ENCODE measurements at places on chromosomes 2 and 18.

DNA sequence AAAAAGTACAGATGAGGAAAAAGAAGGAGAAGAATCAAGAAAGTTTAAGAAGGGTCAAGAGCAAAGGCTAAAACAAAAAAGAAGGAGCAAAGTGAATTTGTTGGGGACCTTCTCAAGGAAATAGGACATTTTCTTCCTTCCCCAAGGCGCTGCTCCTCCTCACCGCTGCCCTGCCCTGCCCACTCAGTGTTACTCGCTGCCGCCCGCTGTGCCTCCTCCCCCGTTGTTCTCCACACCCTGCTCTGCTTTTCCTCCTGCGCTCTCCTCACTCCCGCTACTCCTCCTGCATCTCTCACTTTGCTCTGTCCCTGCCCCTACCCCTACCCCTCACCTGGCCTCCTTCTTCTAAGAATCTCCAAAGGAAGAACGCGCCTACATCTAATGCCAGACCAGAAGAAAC is 50.7 kb downstream of the ID2 start:
- no peak for DNase-seq

GRCh38 chr2:142165790-142166189 is 35.0 kb upstream of the LRP1B start:
- peak; percentile 76 for DNase-seq

- no peak for DNase-seq
These were observed 287.6 kb downstream of the CPS1 start for GRCh38 chr2:210844016-210844415.

DNA sequence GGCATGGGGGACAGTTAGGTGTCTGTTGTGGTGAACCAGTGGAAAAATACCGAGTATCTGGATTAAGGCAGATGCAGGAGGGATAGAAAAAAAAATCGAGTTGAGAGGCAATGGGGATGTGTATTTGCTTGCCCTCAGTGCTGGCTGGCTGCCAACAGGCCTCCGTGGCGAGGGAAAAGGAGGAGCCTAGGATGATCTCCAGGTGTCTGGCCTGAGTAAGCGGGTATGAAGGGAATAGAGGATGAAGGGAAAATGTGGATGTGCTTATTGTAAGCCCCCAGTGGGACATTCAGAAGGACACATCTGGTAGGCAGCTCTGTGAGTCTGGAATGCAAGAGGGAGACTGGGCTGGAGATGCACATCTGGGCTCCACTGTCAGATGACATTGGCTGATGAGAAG is 22.8 kb downstream of the KCNS3 start:
- DNase-seq = no peak

DNA sequence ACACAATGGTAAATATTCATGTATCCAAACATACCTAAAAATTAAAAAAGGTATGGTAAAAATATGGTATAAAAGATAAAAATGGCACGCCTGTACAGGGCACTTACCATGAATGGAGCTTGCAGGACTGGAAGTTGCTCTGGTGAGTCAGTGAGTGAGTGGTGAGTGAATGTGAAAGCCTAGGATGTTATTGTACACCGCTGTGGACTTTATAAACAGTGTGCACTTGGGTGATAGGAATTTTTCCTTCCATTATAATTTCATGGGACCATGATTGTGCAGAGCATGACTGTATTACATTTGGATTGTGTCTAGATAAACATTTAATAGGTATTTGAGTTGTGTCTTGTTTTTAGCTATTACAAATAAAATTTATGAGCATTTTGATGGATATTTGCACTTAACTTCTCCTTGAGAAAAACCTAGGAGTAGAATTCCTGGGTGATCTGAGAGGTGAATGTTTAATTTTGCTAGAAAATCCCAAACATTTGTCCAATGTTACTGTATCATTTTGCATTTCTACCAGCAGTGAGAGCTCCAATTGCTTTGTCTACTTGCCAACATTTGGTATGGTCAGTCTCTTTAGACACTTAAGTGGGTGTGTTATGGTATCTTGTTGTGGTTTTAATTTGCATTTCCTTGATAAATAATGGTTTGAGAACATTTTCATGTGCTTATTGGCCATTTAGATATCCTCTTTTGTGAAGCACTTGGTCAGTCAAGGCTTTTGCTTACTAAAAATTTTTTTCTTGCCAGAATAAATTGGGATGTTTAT is 81.7 kb downstream of the BCL2L11 start:
- DNase-seq = peak; percentile 68

DNA sequence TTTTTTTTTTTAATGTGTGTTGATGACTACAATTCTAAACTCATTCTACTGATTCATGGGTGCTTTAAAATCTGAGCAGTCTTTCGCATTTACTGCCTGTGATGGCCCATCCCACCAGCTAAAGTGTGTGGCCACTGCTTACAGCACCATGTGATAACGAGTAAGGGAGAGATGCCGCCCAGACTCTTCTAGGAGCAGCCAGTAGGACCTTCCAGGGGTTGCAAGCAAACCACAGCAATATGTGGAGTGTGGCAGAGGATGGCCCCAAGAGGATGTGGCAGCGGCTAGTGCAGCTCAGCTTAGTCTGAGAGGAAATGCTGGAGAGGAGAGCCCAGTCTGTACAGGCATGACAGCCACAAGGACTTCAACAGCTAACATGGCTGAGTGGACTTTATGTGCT is 14.9 kb downstream of the IL1B start:
- DNase-seq = no peak

DNA sequence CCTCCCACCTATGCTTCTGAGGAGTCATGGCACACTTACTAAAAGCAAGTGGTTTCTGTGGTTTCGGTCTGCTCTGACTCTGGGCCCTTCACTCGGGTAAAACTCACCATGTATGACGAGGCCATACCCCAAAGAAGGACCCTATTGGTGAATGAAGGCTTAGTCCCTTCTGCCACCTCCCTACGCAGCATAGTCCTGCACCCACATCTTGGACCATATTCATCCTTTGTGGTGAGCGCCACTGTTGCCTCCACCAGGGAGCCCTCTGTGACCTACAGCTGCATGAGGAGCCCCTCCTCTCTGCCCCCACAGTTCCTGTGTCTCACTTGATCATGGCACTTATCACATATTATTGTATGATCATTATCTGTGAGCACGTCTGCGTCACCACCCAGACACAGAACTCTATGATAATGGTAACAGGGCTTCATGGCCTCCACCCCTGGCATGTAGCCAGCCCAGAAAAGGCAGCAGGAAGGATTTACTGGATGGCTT is 113.3 kb downstream of the TFCP2L1 start:
- DNase-seq = no peak

DNA sequence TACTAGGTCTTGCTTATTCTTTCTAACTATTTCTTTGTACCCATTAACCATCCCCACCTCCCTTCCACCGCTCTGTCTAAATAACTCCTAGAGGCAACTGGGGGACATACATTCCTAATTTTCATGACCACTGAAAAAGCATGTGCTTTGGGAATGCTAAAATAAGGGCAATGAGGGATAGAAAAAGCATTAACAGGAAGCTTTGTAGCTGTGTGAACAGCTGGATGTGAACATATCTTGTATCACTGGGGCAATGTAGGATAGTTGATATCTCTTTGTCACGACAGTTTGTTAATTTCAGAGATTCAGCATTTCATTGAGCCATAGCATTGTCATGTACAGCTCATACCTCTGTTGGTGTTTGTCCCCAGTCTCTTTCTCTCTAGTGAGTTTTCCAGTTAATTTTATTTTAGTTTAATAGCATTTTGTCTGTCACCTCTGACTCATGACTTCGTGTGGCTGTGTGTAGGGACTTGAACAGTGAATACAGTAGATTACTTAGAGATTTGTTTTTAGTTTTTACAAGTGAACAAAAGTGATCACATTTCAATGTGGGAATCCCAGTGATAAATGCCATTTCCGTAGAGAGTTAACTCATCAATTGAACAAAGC is 230.3 kb upstream of the NRP2 start:
- DNase-seq = no peak

GRCh38 chr2:241940329-241940728 is 70.8 kb downstream of the RTP5 start:
- peak; percentile 9 for DNase-seq

DNA sequence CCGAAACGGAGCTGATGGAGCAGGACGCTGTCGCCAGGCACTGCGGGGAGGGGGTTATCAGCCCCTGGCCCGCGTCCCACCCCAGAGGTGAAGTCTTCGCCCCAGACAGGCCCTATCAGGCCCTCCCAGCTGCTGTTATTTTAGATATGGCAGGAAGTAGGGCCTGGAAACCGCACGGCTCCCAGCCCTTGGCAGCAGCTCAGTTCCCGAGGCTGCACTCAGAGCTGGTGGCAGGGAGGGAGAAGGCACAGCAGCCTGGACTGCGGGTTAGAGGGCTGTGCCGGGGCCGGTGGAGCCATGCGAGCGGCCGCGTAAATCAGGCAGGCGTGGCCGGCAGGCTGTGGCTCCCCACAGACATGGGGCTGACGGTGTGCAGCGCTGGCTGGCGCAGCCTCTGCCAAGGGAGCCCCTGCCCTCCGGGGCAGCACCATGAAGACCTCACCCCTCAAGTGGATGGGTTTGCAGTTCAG is 111.4 kb downstream of the NFATC1 start:
- DNase-seq = peak; percentile 73

DNA sequence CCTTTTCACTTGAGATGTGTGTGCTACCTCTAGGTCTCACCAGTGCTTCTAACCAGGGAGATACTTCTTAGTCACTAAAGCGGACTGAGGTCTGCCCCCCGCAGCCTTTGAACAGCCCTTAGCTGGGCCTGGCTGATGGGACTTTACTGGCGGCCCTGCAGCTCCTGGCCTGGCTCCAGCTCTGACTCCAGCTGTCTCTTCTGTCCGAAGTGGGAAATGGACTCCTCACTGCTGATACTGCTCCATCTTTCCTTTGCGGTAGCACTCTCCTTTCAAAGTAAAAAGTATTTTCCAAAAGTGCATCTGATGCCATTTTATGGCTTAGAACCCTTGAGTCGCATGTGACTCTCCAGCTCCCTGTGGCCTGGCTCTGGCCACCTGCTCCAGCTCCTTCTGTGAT is 64.5 kb downstream of the ATP9B start:
- DNase-seq = no peak

GRCh38 chr2:215619022-215619958 is 183.4 kb upstream of the FN1 start:
- DNase-seq = peak; percentile 80

DNA sequence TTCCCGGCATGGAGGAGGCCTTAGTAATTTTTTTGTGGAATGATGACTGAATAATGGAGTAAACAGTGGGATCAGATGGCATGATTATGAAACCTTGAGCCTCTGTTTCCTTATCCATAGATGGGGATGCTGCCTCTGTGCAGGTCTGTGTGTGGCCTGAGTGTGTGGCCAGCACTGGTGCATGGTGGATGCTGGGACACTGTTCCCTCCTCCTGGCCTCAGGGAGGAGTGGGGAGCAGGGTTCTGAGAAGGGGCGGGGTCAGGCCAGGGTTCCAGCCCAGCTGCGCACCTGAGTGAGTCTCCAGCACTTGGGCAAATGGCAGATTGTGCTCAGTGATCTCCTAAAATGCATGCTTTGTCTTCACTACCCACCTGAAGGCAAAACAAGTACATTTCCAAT is 66.4 kb downstream of the DCDC2C start:
- DNase-seq = no peak

DNA sequence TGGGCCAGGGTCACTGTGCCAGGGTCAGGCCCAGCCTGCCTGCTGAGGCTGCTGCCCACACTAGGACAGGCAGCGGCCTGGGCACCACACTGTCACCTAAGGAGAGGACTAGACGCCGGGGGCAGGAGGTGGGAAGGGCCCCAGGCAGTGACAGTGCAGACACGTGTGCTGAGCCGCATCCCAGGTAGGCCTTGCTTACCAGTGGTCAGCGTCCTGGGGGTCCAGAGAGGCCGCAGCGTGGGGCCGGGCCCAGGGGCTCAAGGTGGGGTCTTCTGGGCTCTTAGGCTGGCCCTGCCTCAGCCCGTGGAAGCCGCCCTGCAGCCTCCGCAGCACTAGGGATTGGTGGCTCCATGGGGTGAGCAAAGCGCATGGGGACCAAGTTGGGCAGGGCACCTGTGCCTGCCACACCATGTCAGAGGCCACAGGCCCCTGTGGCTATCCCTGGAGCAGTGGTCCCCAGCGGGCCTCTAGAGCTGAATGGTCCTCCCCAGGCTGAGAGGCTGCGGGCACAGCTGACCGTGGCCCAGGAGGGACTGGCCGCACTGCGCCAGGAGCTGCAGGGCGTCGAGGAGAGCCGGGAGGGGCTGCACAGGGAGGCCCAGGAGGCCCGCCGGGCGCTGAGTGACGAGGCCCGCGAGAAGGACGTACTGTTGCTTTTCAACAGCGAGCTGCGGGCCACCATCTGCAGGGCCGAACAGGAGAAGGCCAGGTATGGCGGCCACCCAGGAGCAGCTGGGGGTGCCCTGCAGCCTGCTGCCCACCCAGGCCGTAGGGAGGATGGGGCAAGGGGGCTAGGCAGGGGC is 35.2 kb upstream of the SNED1 start:
- DNase-seq = no peak

DNA sequence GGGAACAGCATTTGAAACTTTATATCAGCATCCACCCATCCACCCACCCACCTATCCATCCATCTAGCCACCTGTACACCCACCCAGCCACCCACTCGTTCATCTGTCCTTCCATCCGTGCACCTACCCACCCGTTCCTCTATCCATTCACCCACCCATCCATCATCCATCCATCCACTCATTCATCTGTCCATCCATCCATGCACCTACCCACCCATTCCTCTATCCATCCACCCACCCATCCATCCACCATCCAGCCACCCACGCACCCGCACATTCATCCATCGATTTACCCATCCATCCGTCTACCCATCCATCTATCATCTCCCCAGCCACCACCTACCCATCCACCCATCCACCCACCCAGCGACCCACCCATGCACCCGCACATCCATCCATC is 24.8 kb downstream of the LDLRAD4 start:
- DNase-seq = no peak

DNA sequence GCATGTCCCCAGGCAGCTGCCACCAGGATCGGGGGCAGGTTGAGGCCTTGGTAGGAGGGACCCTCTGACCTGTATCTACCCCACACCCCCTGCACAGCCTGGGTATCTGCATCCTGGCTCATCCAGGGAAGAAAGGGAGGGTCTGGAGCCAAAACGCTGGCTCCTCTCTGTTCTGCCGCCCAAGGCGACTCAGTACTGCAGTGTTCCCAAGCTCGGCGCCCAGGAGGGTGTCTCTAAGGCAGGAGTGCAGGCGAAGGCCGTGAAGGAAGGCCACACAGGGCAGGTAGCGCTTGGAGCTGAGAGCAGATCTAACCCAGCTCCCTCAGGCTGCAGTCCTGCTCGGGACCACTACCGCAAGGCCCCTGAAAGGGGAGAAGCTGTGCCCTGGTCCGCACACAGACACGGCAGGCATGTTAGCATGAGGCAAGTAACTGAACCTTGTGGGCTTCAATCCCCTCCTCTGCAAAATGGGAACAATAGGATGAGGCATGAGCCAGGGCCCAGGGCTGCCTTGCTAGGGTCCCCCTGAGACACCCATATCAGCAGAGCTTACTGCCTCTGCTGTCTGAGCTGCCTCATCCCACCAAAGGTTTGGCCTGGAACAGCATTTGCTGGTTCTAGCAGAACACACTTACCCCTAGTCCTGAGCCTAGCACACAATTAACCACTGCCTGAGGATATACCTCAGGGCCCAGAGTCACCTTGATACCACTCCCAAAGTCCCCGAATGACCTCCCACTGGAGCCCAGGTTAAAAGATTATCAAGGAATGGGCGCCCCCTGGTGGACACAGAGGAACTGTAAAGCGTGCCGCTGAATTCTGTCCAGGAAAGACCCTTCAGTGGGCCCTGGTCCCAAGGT is 6.5 kb downstream of the PTMA start:
- peak; percentile 54 for DNase-seq

GRCh38 chr2:118221536-118222272 is 133.4 kb downstream of the INSIG2 start:
- peak; percentile 83 for DNase-seq

- DNase-seq = no peak
These were observed 173.7 kb upstream of the FIGN start for GRCh38 chr2:163909411-163910080.

GRCh38 chr2:12577567-12578253 is 139.0 kb upstream of the TRIB2 start:
- DNase-seq = no peak
